ENCODE measurements at places on chromosomes 4 and X.

- DNase-seq, result peak; percentile 17
Measured at GRCh38 chr4:75939890-75940691, 722 bp downstream of the NAAA start.

- no peak for DNase-seq
Measured at GRCh38 chrX:153812220-153812619, 17.8 kb downstream of the SSR4 start.

- no peak for DNase-seq
Measured at GRCh38 chr4:177232473-177232872, 77.2 kb upstream of the NEIL3 start.

DNA sequence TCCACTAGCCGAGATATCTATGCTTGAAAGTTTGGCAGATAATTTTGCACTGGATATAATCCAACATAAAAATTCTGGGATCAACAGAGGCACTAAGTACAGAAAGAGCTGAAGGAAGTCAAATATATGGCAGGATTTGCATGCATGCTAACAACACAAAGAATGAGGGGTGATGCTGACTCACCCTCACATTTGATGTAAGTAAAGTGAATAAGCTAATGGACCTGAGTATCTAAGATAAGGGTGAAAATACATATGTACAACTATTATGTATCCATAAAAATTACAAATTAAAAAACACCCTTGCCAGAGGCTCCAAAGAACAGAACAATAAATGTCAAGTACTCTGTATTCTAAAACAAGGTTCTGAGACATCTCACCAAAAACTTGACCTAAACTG lies 63.8 kb upstream of the PRDX4 start:
- no peak for DNase-seq

DNA sequence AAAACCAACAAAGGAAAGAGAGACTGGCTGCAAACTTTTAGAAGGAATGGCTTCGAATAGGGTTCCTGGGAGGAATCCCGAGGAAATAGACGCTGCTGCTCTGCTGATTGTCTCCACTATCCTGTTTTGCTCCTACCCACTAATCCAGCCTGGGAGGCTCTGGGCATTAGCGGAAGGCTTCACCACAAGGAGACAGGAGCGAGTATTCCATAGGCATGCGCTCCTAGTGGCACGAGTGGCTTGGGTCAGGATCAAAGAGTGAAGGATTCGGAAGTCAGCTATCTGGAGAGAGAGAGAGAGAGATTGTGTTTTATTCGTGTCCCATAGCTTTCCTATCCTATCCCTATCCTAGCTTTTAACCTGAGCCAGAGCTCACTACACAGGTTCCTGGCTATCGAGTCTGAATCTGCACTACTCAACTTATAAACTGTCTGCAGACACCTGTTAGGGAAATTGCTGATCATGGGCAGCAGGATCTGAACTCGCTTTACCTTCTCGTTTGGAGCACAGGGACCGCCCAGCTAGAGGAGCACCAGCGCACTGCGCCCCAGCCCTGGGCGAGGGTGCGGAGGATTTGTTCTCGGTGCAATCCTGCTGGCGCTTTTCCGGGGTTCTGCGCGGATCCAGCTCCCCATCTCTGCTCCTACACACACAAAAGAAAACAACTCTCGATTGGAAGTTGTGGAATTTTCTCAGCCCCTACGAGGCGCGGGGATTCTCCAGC lies 740 bp upstream of the NPY2R start:
- peak; percentile 1 for DNase-seq

GRCh38 chrX:23048806-23049573 lies 49.2 kb downstream of the DDX53 start:
- no peak for DNase-seq

DNA sequence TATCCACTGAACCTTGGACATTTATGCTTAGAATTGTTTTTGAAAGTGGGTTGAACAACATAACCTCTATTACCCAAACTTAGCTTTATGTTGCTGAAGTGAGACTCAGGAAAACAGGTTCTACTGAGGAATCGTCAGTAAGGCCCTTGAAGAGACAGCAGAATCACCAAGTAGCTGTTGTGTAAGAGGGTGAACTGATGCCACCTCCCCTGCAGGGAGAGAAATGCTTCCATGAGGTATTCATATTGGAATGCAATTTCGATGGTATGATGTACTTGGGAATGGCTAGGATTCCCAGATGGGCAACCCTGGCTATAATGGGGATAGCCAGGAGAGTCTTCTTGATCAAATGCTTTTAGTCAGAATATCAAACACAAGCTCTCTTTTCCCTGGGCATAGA lies 4.1 kb upstream of the SCRG1 start:
- DNase-seq, result peak; percentile 32

DNA sequence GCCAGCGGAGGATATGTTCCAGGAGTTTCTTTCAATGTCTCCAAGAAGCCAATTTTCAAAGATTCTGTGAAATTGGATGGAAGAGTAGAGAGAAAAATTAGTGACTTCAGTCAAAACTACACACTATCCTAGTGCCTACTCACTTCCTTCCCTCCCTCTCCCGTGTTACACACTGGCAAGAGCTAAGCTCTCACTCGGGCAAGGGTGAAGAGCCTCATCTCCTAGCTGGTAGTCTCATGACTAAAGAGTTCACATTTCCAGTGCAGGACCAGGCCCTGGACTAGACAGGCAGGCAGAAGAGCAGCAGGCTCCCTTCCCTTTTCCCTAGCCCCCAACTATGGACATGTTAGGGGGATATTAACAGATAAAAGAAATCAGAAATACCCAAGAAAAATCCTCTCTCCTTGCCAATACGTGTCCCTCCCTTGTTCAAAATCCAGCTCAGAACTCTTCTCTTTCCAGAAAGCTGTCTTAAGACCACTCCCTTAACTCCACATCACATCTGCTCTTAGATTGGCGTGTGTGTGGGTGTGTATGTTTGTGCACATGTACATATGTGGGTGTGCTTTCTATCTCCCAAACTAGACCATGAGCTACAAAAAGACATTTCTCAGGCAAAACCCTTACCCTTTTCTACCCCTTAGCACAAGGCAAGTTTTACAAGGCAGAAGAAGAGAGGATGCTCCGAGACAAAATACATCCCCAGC lies 29.9 kb downstream of the ZDHHC9 start:
- DNase-seq, result no peak

GRCh38 chr4:126124818-126125217 lies 810.1 kb downstream of the FAT4 start:
- no peak for DNase-seq

- DNase-seq, result no peak
Measured at GRCh38 chr4:48493452-48494100, 3.5 kb downstream of the ZAR1 start.

Measured in mammary epithelial cell (primary cell).